Smooth muscle cell of the umbilical artery (primary cell): ENCODE measurements at places on chromosomes 4 and X. TPM values are rescaled to one million over a fixed set of nuclear protein-coding genes. Genes with fewer than 3 reads are reported as not detected.

The MAGED4 gene
- total RNA-seq: 53.1 and 89.1 TPM in 2 replicates

The FAM241A gene
- 0.59 and 0.65 TPM in 2 replicates for total RNA-seq

The FGF16 gene
- total RNA-seq: 0.30 TPM in 1 of 2 replicates, not detected in the other

The CCSER1 gene
- total RNA-seq: 0.30 TPM in 1 of 2 replicates, not detected in the other

The ZNF732 gene
- 0.30 and 0.32 TPM in 2 replicates for total RNA-seq

The PTPN13 gene
- total RNA-seq: 46.9 TPM in 2 replicates

The KLHL13 gene
- 0.30 and 0.46 TPM in 2 replicates for total RNA-seq

The F9 gene
- total RNA-seq: not detected in 2 replicates

The TAB3 gene
- total RNA-seq: 12.2 and 18.4 TPM in 2 replicates

The S100G gene
- not detected in 2 replicates for total RNA-seq

The APEX2 gene
- total RNA-seq: 5.6 and 7.6 TPM in 2 replicates

The MAGEA4 gene
- not detected in 2 replicates for total RNA-seq

The NOX1 gene
- not detected in 2 replicates for total RNA-seq

The TCP11X2 gene
- total RNA-seq: not detected in 2 replicates

The PNMA3 gene
- 0.09 and 0.89 TPM in 2 replicates for total RNA-seq

The MAD2L1 gene
- total RNA-seq: 2.4 and 9.8 TPM in 2 replicates

The NPNT gene
- total RNA-seq: 0.14 and 0.30 TPM in 2 replicates

The ANXA3 gene
- total RNA-seq: 5.9 and 9.3 TPM in 2 replicates

The NDP gene
- total RNA-seq: under 0.01 and 1.4 TPM in 2 replicates

The CT45A3 gene
- not detected in 2 replicates for total RNA-seq

The POU3F4 gene
- not detected in 2 replicates for total RNA-seq

The TIMP1 gene
- 1,164 and 1,671 TPM in 2 replicates for total RNA-seq

The EDA gene
- total RNA-seq: under 0.01 and 0.23 TPM in 2 replicates

The ARHGEF6 gene
- 9.8 and 20.8 TPM in 2 replicates for total RNA-seq

The ADRA2C gene
- 0.89 and 2.6 TPM in 2 replicates for total RNA-seq

The DMD gene
- total RNA-seq: 18.1 and 34.9 TPM in 2 replicates

The ARHGEF38 gene
- not detected in 2 replicates for total RNA-seq

The SUV39H1 gene
- total RNA-seq: 1.2 and 3.8 TPM in 2 replicates

The DCAF8L2 gene
- total RNA-seq: not detected in 2 replicates

The HDAC6 gene
- 32.1 and 37.5 TPM in 2 replicates for total RNA-seq

The ATP11C gene
- total RNA-seq: 32.1 and 47.5 TPM in 2 replicates

The CT83 gene
- total RNA-seq: not detected in 2 replicates

The DUSP21 gene
- not detected in 2 replicates for total RNA-seq

The SLC25A4 gene
- total RNA-seq: 27.5 and 31.2 TPM in 2 replicates

The ANAPC10 gene
- total RNA-seq: 30.0 and 31.4 TPM in 2 replicates

The AR gene
- total RNA-seq: 0.89 and 2.1 TPM in 2 replicates

The AFP gene
- total RNA-seq: 2.0 and 2.4 TPM in 2 replicates

The TDO2 gene
- 5.4 and 13.7 TPM in 2 replicates for total RNA-seq

The CBLL2 gene
- total RNA-seq: 0.05 TPM in 1 of 2 replicates, not detected in the other

The DUSP9 gene
- not detected in 2 replicates for total RNA-seq

The GPR173 gene
- 2.4 and 8.4 TPM in 2 replicates for total RNA-seq

The DAPP1 gene
- not detected in 2 replicates for total RNA-seq

The MAB21L2 gene
- total RNA-seq: 0.28 and 1.8 TPM in 2 replicates

The MAGEA12 gene
- total RNA-seq: not detected in 2 replicates
